ENCODE measurements at places on chromosomes 16 and 17.

- ATAC-seq: no peak
Measured at GRCh38 chr17:66337866-66338485, 35.6 kb downstream of the PRKCA start.

GRCh38 chr16:61653544-61653943, 382.7 kb downstream of the CDH8 start:
- no peak for ATAC-seq

- ATAC-seq: no peak
Measured at GRCh38 chr17:21288571-21289017, 4.1 kb downstream of the MAP2K3 start.

- ATAC-seq: no peak
Measured at GRCh38 chr16:28573738-28574718, 20.3 kb downstream of the SGF29 start.

DNA sequence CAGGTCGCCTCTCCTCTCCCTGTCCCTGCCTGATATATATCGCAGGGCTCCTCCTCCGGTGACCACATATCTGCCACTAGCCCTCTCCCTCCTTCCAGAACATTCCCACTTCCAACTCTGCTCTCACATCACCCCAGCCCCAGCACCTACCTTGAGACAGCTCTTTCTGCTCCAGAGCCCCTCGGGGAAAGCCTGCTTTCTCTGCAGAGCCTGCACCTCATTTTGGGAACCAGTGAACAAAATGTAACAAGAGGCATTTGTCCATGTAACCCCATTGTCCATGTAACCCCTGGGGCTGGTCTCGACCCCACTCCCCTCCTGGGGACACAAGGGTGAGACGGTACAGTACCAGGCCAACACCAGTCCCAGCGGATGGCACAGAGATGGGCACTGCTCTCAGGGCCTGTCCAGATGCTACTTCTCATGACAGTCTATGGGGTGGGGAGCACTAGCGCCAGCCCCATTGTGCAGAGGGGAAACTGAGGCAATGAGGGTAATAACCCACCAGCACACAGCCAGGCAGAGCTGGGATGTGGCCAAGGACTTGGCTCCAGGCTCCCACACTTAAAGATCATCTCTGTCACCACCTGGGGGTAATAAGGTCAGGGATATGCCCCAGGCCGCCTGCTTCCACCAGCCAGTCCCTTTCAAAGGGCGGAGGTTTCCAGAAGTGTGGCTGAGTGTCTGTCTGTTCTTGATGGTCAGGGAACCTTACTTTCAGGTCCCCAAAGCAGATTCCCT, 42.9 kb downstream of the TBC1D16 start:
- no peak for ATAC-seq

GRCh38 chr17:12429116-12429515, 236.6 kb upstream of the MYOCD start:
- no peak for ATAC-seq

- ATAC-seq: no peak
Measured at GRCh38 chr17:55478971-55479370, 32.3 kb downstream of the SMIM36 start.

DNA sequence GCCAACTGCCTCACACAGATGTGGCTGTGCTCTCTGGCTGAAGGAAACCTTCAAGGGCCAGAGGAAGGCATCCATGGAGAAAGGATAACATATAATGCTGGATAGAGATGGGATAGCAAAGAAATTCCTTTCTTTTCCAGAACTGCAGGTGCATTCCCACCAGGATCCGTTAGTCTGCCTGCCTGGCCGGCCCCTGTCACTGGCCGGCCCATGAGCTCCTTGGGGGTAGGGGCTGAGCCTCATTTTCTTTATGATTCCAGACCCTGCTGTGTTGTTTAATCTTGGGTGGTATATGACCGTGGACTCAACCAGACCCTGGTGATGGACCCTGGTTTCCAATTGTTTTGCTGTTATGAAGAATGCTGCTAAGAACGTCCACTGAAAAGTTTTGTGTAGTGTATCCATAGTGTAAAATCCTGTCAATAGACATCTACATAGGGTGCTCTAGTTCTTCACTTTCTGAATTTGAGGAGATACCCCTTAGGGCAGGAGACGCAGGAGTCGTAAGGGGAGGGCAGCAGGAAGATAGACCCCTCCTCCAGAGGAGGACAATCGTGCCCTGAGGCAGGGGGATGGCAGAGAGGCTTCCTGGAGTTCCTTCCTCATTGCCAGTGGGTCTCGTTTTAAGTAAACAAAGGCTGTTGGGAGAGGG, 93.4 kb downstream of the IRX3 start:
- ATAC-seq: no peak

- no peak for ATAC-seq
Measured at GRCh38 chr16:1615761-1616160, 3.6 kb downstream of the CRAMP1 start.

DNA sequence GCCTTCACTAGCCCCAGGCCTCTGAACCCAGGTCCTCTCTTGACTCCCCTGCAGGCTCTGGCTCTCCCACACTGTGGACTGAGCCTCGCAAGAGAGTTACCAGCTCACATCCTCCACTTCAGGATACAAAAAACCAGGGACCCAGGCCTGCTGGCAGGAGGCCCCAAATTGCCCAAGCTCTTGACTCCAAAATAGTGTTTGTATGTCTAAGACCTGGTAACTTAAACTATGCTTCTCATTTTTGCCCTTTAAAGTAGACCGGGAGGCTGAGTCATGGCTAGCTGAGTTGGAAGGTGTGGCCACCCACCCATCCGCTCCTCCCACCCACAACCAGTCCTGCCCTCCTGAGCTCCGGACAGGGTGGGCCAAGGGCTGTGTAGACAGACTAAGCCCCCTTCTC, 250.0 kb downstream of the SOX9 start:
- ATAC-seq: no peak

All from activated CD4-positive, CD25-positive, alpha-beta regulatory T cell treated with anti-CD3 and anti-CD28 coated beads, Interleukin-2, amount 50 U/mL, for 24 hours (primary cell).